ENCODE measurements at places on chromosomes 3 and 15.

GRCh38 chr15:49900006-49900902, 218.8 kb downstream of the ATP8B4 start:
- DNase-seq: no peak

GRCh38 chr3:20539666-20540065, 353.7 kb upstream of the SGO1 start:
- no peak for DNase-seq

- DNase-seq: no peak
Observed at GRCh38 chr3:183494341-183494740, 61.2 kb downstream of the KLHL6 start.

DNA sequence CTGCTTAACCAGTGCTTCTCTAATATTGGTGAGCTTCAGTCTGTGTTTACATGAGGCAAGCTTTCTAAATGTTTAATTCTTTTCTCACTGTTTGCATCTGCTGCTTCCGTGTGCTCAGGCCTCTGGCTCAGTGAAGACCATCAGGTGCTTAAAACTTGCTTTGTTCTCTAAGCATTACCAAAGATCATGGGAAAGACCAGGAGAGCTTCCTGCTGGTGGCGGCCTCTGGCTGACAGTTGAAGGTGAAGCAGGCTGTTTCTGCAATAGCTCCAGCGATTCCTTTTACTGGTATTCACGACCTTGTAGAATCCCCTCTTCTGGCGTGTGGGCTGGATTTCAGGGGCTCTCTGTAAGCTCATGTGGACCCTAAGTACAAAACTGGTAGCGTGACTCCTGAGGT, 45.1 kb downstream of the EDEM1 start:
- no peak for DNase-seq

DNA sequence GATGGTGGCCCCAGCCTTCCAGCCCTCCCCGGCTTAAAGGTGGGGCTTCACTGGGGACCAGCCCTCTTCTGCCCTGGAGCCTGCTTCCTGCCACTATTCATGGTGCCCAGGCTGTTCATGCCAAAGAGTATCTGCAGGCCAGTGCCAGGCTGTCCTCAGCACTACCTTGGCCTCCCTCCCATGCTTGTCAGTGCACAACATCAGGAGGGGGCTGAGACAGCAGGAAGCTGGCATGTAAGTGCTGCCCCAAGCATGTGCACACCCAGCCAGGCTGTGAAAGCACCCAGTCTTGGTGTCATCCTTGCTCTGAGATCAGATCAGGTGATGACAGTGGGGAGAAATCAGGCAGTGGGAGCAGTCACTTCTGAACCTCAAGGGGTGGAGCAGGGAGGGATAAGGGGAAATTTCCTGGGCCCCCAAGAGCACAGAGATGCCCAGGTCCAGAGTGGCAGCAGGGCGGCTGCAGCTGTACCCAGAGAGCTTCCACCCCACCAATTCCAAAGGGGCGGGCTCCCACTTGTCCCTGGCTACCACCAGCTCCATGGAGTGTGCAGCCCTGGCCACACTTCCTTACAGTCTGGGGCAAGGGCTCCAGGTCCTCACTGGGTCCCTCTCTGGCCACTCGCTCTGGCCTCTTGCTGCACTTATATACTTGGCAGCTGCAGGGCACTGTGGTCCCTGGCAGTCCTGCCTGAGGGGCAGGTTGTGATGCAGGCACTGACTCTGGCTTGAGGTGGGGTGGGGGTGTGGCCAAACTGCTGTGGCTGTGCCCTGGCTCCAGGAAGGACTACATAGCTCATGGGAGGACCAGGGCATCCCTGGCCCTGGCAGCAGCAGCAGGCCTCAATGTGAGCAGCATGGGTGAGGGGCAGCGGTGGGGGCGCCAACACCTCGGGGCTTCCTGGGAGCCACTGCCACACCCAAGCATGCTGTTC, 91.4 kb upstream of the TNFSF10 start:
- DNase-seq: no peak

DNA sequence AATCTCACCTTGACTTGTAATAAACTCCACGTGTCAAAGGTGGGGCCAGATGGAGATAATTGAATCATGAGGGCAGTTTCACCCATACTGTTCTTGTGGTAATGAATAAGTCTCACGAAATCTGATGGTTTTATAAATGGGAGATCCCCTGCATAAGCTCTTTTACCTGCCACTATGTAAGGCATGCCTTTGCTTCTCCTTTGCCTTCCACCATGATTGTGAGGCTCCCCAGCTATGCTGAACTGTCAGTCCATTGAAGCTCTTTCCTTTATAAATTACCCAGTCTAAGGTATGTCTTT, 45.5 kb downstream of the SUCNR1 start:
- no peak for DNase-seq

DNA sequence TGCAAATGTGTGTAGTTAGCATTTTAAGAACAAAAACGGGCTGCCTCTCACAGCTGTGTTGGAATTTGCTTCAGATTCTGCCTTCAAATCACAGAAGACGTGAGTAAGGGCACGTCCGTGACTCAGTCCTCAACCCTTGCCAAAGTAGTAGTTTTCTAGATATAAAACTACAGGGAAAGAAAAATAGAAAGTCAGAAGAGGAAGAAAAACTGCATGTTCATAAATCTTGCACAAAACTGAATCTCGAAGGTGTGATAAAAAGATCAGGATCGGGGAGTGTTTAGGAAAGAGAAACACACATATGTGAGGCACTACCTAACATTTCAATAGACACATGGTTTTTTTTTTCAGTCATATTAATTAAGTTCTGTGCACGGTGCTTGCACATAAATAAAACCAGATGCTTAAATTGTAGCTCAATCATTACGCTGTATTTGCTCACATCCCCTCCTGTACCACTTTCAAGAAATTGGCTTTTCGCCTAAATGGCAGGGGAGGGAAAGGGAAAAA, 71.7 kb downstream of the P3H2 start:
- DNase-seq: no peak

Data from non-pigmented ciliary epithelial cell (primary cell).